ENCODE measurements at places on chromosomes 6 and 20. TPM values are rescaled to one million over a fixed set of nuclear protein-coding genes. Genes with fewer than 3 reads are reported as not detected.

The LY6G6C gene
- total RNA-seq, result not detected

DNA sequence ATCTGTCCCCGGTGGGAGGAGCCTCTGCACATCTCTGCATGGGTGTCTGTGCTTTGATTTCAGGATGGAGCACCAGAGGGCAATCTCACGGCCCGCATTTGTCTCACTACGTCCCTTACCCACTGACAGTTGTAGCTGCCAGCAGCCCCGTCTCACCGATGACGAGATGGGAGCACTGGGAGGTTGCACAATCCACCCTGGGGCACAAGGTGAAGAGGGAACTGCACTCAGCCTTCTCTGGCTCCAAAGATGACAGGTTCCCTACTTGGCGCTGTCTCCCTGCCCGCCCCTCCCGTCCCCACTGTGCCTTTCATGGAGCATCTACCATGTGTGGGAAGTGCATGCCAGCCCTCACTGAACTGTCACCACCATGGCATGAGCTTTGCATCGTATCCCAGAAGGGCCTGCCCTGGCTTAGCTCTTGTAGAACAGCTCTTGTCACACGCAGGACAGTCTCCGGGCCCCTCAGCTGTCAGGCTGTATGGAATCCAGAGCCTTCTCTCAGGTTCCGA lies 99.9 kb upstream of the PMEPA1 start:
- no peak for DNase-seq

GRCh38 chr6:131694832-131695426 lies 6.3 kb downstream of the OR2A4 start:
- DNase-seq, result peak; percentile 62

- DNase-seq, result no peak
These were observed 120.4 kb downstream of the MYLK4 start for GRCh38 chr6:2630359-2630758.

The PI3 gene
- not detected for total RNA-seq

DNA sequence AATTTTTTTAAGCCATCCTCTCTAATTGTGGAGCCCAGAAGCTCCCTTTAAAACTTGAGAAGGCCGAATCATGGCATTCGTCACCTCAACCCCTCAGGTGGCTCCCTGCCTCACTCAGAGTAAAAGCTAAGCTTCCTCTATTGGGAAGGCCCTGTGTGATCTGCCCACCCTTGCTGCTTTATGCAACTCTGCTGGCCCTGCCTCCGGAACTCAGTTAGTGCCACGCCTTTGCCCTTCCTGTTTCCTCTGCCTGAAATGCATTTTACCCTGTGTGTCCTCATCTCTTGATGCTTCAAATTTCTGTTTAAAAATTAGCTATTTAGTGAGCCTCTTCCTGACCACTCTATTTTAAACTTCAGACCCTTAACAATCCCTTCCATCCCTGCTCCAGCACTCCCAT lies 5.7 kb downstream of the PACRG start:
- DNase-seq, result peak; percentile 24
